Prostate gland (tissue), 2 donors: ENCODE measurements at places on chromosomes 4 and X. TPM values are rescaled to one million over a fixed set of nuclear protein-coding genes. Genes with fewer than 3 reads are reported as not detected.
A peak's percentile ranks its signal among the peaks of the same experiment; 100 is the strongest.

The BEX5 gene
- 3.2 TPM for total RNA-seq

The COX7B gene
- total RNA-seq = 203 TPM

DNA sequence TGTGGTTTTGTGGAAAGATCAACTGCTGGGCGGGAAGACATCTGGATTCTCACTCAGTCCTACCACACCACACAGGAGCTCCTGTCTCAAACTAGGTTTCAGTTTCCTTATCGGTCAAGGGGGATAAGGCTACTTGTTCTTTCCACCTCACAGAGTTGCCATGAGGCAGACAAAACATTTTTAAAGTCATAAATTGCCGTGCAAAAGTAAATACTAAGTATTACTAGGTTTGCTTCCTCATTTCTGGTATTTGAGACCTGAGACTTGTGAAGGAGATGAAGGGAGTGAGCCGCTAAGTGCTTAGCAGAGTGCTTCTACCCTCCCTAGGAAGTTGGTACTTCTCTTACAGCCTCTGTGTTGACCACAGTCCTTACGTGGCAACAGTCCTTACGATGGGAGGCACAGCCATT, 1.5 kb downstream of the LAP3 start:
- H3K4me3 ChIP-seq = peak overlapping the region; percentile 53
- no peaks in the 10 kb centered on the region for H3K27me3 ChIP-seq
- no peaks in the 10 kb centered on the region for H3K36me3 ChIP-seq
- H3K27ac ChIP-seq = no peak overlapping the region

- no peaks in the 10 kb centered on the region for H3K27me3 ChIP-seq
- no peaks in the 10 kb centered on the region for H3K4me1 ChIP-seq
- DNase-seq = no peak
- H3K27ac ChIP-seq = no peak overlapping the region
- no peak overlapping the region for H3K4me3 ChIP-seq
Observed at GRCh38 chr4:152843481-152844090, 63.8 kb downstream of the ARFIP1 start.

DNA sequence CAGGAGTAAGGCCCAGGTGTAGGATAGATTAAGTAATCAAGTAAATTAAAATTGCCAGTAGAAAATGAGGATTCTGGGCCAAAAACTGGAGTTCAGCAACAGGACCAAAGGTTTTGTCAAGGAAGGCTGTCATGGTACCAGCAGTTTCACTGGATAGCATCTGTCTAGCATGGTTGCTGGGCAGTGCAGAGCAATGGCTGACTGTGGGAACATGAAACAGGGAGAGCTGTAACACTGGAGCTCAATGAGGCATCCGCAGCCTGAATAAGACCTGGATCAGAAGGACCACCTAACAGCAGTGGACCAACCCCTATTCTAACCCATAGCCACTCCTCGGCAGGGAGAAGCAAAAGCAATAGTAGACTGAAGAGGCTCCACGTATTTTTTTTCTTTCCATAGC, 132.4 kb downstream of the ATOH1 start:
- DNase-seq = no peak
- H3K4me3 ChIP-seq = no peak overlapping the region
- H3K36me3 ChIP-seq = no peaks in the 10 kb centered on the region
- H3K27ac ChIP-seq = no peak overlapping the region
- no peaks in the 10 kb centered on the region for H3K27me3 ChIP-seq
- no peaks in the 10 kb centered on the region for H3K4me1 ChIP-seq

DNA sequence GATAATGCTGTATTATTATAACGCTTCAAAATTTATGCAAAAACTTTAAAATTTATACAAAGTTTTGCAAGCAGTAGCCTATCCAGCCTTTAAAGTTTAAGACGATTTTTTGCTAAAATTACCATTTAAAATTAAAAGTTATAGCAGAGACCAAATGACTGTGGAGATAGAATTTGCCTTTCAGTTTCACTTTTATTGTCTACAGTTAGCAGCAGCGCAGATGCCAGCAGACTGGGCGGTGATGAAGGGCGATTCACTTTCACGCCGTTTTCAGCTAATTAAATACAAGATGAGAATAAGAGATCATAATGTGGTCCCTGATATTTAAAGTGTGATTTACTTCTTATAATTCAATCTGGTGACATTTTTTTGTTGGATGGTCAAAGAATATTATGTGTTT, 1381.5 kb upstream of the ADGRL3 start:
- H3K4me1 ChIP-seq = no peaks in the 10 kb centered on the region
- no peaks in the 10 kb centered on the region for H3K27me3 ChIP-seq
- no peak for DNase-seq
- no peak overlapping the region for H3K4me3 ChIP-seq

DNA sequence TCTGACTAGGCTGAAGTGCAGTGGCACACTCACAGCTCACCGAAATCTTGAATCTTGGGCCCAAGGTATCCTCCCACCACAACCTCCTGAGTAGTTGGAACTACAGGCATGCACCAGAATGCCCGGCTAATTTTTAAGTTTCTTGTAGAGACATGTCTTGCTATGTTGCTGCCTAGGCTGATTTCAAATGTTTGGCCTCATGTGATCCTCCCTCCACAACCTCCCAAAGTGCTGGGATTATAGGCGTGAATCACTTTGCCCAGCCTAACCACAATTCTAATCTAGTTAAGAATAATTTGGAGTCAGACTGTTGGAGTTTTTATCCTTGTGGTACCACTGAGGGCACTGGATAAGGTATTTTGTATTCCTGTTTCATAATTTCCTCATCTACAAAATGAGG, 317.5 kb upstream of the AGA start:
- no peaks in the 10 kb centered on the region for H3K36me3 ChIP-seq
- H3K4me1 ChIP-seq = no peaks in the 10 kb centered on the region
- no peaks in the 10 kb centered on the region for H3K27me3 ChIP-seq
- DNase-seq = no peak
- no peak overlapping the region for H3K4me3 ChIP-seq
- H3K27ac ChIP-seq = no peak overlapping the region

The KIAA1210 gene
- 234 TPM for total RNA-seq

DNA sequence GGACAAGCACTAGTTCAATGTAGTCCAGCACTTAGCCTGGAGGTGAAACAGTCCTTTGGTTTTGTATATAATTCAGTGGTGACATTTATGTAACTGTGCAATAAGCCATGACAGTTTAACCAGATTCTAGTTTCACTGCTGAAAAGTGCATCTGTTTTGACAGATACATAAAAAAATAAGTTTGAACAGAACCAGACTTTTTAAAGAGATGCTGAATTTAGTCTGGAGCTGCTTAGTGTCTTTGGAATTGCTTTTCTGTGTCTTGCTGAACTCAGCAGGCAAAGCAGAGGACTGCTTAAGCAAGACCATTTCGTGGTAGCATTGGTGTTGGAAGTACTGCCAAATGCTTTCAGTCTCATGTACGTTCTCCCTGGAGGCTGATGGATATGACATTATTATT, 393.5 kb downstream of the MAPK10 start:
- no peak overlapping the region for H3K27ac ChIP-seq
- H3K27me3 ChIP-seq = no peaks in the 10 kb centered on the region
- H3K36me3 ChIP-seq = no peaks in the 10 kb centered on the region
- H3K4me3 ChIP-seq = no peak overlapping the region

The POLN gene
- total RNA-seq = 15.2 TPM

GRCh38 chr4:70687392-70687791, 940 bp upstream of the UTP3 start:
- no peak for DNase-seq
- H3K4me3 ChIP-seq = peak overlapping the region; percentile 82
- H3K36me3 ChIP-seq = no peaks in the 10 kb centered on the region
- H3K4me1 ChIP-seq = peaks cover 6% of the 10 kb centered on the region

- H3K4me3 ChIP-seq = peak overlapping the region; percentile 41
- H3K4me1 ChIP-seq = no peaks in the 10 kb centered on the region
- H3K36me3 ChIP-seq = no peaks in the 10 kb centered on the region
- no peaks in the 10 kb centered on the region for H3K27me3 ChIP-seq
Observed at GRCh38 chrX:72307646-72308051, 1.9 kb upstream of the CITED1 start.

DNA sequence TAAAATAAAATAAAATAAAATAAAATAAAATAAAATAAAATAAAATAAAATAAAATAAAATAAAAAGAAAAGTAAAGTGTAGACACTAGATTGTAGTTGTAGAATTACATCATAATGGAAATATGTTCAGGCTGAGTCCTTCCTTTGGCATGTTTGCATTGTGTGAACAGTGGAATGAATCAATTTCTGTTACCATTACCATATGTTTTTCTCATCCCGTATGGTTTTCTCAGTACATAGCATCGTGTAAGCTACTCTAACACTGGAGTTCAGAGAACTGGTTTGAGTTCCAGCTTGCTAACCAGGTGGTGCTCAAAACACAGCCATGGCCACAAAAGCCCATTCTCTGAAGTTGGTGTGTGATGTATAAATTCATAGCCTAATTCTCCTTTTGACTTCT, 45.9 kb downstream of the USP11 start:
- H3K27ac ChIP-seq = no peak overlapping the region
- H3K36me3 ChIP-seq = no peaks in the 10 kb centered on the region
- H3K27me3 ChIP-seq = no peaks in the 10 kb centered on the region
- H3K4me1 ChIP-seq = no peaks in the 10 kb centered on the region
- no peak overlapping the region for H3K4me3 ChIP-seq

The SPATA4 gene
- total RNA-seq = 10.2 TPM

The RNF128 gene
- 10.5 TPM for total RNA-seq
